ENCODE measurements at places on chromosomes 5 and 9.

- no peak for DNase-seq
Observed at GRCh38 chr9:106580546-106580945, 282.4 kb upstream of the ZNF462 start.

GRCh38 chr5:61159070-61159469 is 3.2 kb downstream of the SMIM15 start:
- no peak for DNase-seq

DNA sequence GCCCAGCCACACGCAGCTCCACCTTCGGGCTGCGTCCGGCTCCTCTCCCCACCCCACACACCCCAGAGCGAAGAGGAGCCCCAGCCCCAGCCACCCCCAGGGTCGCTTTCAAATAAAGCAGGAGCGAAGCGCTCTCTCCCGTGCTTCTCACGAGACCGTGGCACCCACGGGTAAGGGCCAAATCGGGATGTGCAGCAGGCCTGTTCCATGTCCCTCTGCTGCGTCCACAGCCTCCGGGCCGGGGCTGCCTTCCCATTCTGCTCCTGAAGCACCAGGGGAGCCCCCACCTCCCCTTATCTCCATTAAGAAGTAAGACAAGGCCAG is 59.8 kb downstream of the KCNT1 start:
- no peak for DNase-seq

- no peak for DNase-seq
Observed at GRCh38 chr5:18216729-18217128, 582.5 kb downstream of the TAF11L14 start.

GRCh38 chr9:89026876-89027275 is 35.6 kb downstream of the S1PR3 start:
- DNase-seq = no peak

DNA sequence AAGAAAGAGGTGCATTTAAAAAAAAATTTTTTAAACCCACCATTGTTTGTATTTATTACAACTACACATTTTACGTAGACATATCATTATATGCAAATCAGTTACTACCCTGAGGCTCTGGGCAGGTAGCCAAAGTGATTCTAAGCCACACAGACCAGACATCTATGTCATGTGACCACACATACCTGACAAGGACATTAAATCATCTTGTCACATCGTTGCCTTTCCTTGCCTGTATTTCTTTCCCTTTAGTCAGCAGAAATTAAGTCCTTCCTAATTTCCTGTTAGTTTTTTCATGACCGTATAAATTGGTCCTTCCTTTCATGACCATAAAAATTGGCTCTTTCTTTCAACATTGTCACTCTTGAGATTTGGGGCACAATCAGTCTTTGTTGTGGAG is 134.2 kb upstream of the MARCHF11 start:
- DNase-seq = no peak

- DNase-seq = no peak
Observed at GRCh38 chr9:20990867-20991266, 40.6 kb downstream of the HACD4 start.

DNA sequence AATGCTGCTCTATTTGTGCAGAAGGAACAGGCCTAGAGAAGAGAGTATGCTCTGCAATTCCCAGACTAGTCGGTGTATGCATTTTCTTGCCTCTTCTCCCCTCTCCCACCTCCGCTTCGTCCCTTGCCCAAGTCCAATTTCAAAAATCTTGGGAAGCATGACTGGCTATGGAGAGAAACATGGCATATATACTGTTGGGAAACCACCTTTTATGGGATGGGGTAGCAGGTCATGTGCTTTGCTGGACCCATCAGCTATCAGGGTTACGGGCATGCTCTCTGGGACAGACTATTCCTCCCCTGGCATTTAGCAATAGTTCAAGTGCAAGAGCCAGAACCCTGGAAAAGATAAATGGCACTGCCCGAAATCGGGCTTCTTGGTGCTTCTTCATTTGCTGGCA is 12.0 kb downstream of the ISL1 start:
- no peak for DNase-seq

- no peak for DNase-seq
Observed at GRCh38 chr5:132773114-132773513, 3.9 kb downstream of the SEPTIN8 start.

DNA sequence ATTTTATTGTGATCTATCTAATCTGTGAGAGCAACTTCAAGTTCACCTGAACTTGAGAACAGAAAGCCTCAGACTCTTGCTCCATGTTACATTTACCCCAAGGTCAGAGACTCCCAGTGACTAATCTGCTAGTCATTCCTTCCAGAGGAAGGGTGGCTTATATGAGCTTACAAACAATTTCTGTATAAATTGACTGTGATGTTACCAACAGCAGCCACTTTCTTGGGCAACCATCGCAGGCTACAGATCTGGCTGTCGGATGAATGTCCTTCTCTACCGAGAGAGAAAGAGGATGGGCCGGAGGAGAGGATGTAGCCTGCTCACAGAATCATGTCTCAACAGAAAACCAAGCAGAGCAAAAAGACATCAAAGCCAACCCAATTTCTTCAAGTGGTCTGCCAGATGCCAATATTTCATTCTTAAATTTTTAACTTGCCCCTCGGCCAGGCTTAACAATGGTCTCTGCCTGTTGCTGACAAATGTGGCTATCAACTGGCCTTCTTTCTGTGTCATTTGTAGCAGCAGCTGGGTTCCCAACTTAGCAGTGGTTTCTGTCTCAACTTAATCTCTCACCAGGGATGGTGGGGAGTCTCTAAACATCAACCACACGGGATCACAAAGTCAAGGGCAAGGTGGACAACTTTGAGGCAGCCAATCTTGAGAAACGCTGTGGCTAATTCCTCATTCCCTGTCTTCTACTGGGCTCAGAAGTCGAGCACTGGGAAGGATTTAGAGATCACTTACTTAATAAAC is 81.3 kb downstream of the RAPGEF1 start:
- DNase-seq = peak; percentile 92

GRCh38 chr9:18907927-18908625 is 124.9 kb downstream of the SAXO1 start:
- DNase-seq = no peak

GRCh38 chr9:112921549-112921948 is 30.9 kb upstream of the SLC46A2 start:
- peak; percentile 52 for DNase-seq

- peak; percentile 97 for DNase-seq
Observed at GRCh38 chr5:76805821-76806505, 12.9 kb upstream of the F2RL1 start.

DNA sequence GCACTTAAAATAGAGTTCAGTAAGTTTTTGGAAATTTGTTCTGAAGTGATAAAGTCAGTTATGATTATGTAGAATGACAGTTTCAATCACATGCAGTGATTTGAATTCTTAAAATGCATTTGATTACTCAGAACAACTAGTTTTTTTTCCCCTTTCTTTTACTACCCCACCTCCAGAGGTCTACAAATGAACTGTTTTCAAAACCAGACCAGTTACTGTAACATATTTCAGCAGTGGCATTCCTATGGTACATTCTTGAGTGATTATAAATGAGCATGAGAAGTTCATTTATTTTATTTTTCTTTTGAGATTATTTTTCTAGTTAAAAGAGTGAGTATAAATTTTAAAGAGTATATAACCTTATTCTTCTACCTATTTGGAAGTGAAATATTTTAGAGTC is 71.6 kb downstream of the NNT start:
- DNase-seq = peak; percentile 50

All from EH (cell line).